SJCRH30 (cell line): ENCODE measurements at places on chromosomes 7 and 10.

DNA sequence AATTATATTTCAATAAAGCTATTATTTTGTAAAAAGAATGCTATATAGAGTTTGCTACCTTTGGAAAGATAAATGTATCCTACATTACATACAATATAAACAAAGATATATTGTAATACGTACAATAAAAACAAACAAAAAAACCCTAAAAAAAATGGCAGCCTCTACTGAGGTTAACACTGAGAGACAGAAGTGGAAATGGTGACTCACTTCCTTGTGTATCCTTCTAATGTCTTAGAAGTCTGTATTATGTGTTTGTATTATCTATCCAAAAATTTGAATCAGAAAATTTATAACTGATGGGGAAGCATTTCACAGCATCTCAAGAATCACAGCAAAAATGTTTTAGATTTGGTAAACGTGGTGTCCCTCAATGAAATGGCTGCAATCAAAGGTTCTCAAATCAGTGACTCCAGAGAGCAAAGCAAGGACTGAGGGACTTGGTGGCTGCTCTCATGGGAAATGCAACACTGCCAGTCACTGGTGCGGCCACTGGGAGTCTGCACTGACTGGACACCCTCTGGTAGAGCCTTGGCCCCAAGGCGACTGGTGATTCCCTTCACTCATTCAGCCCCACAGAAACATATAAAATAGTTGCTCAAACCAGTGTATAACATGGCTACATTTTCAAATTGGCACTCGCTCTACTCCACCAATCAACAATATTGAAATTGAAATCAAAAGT is 53.8 kb downstream of the PANK1 start:
- H3K4me3 ChIP-seq, result no peak overlapping the region
- H3K27ac ChIP-seq, result no peak overlapping the region
- no peak for DNase-seq

- H3K27ac ChIP-seq, result no peak overlapping the region
- no peak overlapping the region for H3K4me3 ChIP-seq
- H3K36me3 ChIP-seq, result no peaks in the 10 kb centered on the region
- no peaks in the 10 kb centered on the region for H3K4me1 ChIP-seq
- H3K27me3 ChIP-seq, result no peaks in the 10 kb centered on the region
Observed at GRCh38 chr10:14700546-14700945, 74.2 kb downstream of the FAM107B start.

DNA sequence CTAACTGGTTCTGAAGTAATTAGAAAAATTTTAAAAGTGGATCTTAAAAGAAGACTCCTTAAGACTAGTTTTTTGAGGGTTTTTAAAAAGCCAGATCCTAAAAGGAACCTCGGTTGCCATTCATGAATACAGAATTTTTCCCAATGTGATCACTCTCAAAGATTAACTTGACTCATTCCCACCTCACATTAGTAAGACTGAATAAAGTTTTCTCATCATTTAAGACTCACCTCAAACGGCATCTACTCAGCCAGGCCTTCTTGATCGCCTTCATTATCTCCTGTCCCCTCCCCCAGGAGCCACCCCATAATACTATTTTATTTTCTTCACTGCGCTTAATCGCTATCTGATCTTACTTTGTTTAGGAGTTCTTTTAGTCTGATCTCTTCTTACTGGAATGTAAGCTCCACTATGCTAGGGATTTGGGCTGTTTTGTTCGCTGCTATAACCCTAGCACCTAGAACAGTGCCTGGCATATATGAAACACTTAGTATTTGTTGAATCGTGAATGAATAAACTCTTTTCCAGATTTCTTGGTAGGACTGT is 55.9 kb upstream of the PCGF5 start:
- no peak overlapping the region for H3K27ac ChIP-seq
- DNase-seq, result no peak
- no peaks in the 10 kb centered on the region for H3K36me3 ChIP-seq
- H3K4me1 ChIP-seq, result no peaks in the 10 kb centered on the region
- H3K27me3 ChIP-seq, result no peaks in the 10 kb centered on the region

DNA sequence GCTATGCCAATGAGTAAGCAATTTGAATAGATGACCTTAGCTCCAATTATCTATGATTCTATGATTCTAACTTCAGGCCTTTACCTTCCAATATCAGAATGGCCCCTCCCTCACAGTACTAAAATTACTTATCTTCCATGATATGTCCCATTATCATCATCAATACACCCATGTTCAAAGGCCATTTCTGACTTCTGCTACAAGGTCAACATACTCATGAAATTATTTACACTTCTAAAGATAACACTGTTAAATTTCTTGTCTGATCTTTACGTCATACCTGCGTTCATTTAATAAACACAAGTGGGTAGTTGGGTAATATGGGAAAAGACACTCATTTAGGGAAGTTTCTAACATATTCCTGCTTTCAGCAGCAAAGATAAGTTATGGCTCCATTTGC is 21.2 kb downstream of the IMMP2L start:
- no peaks in the 10 kb centered on the region for H3K36me3 ChIP-seq
- no peak for DNase-seq
- H3K4me3 ChIP-seq, result no peak overlapping the region
- H3K4me1 ChIP-seq, result no peaks in the 10 kb centered on the region

- H3K27me3 ChIP-seq, result no peaks in the 10 kb centered on the region
- H3K4me1 ChIP-seq, result peaks cover 23% of the 10 kb centered on the region
- DNase-seq, result no peak
Observed at GRCh38 chr7:1807821-1808600, 137.9 kb downstream of the ELFN1 start.

DNA sequence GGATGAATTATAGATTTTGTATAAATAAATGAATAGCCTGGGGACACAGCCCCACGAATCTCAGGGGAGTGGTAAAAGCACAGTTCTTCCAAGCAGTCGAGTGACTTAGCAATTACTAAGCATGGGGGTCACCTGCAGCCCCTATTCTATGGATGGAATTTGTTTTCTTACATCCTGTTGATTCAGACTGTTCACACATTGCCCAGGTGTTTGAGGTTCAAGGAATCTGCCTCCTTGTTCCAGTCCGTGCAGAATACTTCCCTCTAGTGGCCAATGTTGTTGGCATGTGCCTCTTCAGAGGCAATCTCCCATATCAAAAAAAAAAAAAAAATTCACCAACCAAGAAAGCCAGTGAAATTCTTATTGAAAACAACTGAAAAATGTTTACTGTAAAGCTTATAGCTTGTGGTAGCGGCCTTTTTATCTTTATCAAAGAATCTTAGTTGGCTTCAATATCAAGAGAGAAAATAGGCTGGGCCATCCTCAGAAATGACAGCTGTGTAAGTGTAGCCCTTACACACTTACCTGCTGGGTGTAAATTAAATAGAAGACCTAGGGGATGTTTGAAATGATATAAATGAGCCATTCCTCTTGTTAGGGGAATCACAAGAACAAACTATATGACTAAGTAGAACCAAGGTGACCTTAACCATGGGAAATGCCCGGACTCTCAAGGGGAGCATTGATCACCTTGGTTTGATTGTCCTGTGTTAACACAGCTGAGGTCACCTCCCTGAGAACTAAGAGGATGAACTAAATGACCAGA is 7.8 kb downstream of the LIPM start:
- no peak overlapping the region for H3K27ac ChIP-seq
- H3K4me3 ChIP-seq, result no peak overlapping the region
- peak; percentile 48 for DNase-seq
- no peaks in the 10 kb centered on the region for H3K4me1 ChIP-seq
- no peaks in the 10 kb centered on the region for H3K36me3 ChIP-seq

DNA sequence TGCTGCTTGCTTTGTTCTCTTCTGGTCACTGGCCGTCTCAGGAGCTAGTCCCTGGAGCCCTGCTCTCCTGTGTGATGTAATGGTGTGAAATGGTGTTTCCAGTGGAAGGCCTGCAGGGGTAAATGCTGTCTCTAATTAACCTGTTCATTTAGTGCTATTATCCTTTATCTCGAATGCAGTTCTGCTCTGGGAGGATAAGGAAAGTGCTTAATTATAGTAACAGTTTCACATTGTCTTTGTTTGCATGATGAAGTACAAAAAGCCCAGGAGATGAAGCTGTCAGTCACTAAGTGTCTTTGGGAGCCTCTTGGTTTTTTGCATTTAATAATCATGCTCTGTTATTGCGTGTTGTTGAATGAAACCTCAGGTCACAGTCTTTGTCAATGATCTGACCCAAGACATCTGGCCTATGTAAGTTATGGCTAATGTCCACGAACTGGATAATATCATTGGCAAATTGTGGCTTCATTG is 755.3 kb upstream of the GALNT17 start:
- no peak overlapping the region for H3K27ac ChIP-seq
- no peak for DNase-seq
- no peaks in the 10 kb centered on the region for H3K4me1 ChIP-seq
- no peaks in the 10 kb centered on the region for H3K27me3 ChIP-seq

- DNase-seq, result no peak
- H3K4me1 ChIP-seq, result no peaks in the 10 kb centered on the region
- H3K4me3 ChIP-seq, result no peak overlapping the region
- H3K27me3 ChIP-seq, result no peaks in the 10 kb centered on the region
- H3K36me3 ChIP-seq, result no peaks in the 10 kb centered on the region
- H3K27ac ChIP-seq, result no peak overlapping the region
Observed at GRCh38 chr10:64115471-64115870, 594.3 kb downstream of the REEP3 start.
